Right cardiac atrium (tissue), 5 donors: ENCODE measurements at places on chromosomes 3 and 15.

- peak; percentile 61 for DNase-seq
These were observed 105.8 kb downstream of the LSAMP start for GRCh38 chr3:116339441-116340028.

GRCh38 chr3:68049776-68050175 lies 395.4 kb upstream of the SUCLG2 start:
- DNase-seq = no peak

DNA sequence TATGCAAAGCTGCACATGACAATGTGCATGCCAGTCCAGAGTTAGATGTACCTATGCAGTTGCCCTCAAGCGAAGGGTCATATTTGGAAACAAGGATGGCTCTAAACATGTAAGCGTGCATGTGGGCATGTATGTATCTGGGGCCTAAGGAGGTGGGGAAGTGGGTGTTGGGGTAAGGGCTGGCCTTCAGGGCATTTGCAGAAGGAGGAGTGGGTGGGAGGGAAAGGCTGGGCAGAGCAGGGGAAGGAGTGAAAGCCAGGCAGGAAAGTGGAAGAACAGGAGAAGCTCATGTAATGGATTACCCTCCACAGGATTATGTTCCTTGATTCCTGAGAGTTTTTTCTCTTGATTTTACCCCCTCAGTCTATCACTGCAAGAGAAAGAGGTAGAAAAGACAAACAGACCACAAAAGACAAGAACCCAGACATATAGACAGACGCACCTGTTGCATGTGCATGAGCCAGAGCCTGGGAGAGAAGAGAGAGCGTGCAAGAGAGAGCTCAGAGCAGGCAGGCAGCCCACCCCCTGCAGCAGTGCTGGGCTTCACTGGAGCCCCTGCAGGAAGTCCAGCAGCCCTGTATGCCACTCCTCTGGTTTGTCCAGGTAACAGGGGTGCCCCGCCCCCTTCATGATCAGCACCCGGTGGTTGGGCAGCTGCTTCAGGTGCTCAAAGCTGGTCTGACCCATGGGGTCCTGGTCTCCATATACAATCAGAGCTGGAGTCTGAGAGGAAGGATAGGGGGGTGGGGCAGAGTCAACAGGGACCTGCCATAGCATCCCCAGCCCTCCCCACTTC lies 1.8 kb upstream of the PCBP4 start:
- DNase-seq = no peak

DNA sequence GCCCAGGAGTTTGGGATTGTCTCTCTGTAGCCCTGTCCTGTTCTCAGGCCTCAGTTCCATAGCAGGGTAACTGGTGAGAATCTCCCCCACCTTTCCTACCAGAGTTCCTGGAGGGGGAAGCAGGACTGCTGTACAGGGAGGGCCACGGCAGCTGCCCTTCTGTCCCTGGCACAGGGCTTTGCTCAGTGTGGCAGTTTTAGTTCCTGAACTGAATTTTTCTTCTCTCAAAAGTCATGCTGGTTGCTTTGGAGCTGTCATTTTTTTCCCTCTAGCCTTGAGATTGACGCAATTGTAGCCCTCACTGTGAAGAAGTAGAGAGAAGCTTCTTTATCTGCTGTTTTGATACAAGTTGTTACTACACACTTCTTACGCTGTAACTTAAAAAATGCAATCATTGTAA lies 55.5 kb downstream of the TPRG1 start:
- DNase-seq = no peak

GRCh38 chr3:28150465-28151206 lies 90.8 kb upstream of the CMC1 start:
- no peak for DNase-seq

DNA sequence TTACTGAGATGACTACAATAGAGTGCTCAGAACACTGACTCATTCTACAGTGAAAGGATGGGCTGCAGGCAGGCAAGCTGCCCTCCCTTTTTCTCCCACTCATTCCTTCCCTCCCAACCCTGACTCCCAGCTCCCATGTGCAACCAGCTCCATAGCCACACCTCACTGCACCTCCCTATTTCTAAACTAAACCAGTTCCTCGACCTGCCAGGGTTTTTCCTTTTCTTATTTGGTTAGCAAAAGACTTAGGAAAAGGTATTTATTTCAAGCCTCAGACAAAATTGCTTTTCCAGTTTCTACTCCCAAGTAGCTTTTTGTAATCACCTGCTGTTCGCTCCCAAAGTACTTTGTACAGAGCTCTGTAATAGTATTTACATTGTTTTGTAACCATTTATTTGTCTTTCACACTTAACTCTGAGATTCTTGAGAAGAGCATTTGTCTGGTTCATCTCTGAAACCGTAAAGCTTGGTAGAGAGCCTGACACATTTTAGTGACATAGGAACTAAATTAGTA lies 2.2 kb downstream of the AADAC start:
- DNase-seq = no peak

GRCh38 chr3:160394009-160394392 lies 5.0 kb downstream of the IFT80 start:
- no peak for DNase-seq

GRCh38 chr3:123312331-123313265 lies 110.9 kb downstream of the SEC22A start:
- no peak for DNase-seq

DNA sequence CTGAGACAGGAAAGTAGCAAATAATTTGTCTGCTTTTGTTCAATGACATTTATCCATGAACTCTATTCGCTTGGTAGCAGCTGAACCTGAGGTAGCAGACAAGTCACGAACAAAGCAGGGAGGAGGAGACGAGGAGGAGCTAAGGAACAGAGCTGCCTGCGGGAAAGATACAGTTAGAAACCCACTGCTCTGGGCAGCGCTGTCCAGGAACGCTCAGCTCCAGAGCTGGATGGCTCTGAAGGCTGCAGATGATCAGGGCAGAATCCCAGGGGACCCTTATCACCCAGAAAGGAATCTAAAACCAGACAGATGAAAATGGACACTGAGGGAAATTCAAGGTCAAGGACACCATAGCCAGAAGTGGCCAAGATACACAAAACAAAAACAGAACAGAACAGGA lies 257.8 kb downstream of the CD47 start:
- no peak for DNase-seq

DNA sequence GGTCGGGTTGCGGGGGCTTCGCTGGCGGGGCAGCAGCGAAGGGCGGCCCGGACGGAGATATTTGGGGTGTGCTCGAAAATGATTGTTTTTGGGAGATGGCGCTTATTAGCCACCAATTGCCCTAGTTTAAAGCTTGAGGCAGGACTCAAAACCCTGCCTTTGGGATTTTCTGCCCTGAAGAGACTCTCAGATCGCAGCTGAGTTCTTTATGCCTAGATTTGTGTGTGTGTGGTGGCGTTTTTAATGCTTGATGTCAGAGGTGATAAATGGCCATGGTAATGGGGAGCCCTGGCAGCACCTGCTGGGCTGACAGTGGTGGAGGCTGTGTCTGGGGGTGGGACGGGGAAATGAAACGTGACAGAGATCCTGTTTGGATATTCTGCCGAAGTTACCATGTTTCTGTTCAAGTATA lies 604 bp downstream of the KCTD6 start:
- no peak for DNase-seq

DNA sequence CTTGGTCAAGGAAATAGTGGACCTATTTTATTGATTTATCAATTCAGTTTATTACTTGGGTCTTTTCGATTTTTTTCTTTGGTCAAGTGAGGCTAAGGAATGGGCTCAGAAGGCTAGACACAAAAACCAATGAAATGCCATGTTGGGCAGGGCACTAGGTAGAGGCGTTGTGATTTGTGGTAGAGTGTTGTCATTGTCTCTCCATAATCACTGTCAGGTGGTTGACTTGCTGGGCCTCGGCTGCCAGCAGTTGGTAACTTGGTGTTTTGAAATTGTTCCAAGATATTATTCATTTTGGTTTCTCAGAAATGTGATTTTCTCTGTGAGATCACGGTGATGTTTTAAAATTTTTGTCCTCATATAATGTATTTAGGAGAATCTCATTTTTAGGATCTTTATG lies 173.6 kb downstream of the KLHL25 start:
- DNase-seq = no peak

DNA sequence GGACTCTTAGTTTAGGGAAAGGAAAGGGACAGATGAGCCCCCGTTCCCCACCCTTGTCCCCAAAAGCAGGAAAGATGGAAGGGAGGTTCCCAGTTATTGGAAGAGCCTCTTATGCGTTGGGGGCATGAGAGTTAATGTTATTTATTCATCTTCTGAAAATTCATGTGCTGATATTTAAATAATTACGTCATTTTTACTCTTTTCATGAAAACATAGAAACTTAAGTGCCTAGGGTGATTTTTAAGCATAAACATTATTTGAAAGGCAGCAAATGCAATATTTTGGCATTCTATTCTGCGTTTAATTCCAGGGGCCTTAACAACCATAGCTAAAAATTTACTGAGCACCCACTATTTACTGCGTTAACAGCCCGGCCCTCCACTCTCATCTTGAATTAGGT lies 48.7 kb downstream of the GABRG3 start:
- no peak for DNase-seq

DNA sequence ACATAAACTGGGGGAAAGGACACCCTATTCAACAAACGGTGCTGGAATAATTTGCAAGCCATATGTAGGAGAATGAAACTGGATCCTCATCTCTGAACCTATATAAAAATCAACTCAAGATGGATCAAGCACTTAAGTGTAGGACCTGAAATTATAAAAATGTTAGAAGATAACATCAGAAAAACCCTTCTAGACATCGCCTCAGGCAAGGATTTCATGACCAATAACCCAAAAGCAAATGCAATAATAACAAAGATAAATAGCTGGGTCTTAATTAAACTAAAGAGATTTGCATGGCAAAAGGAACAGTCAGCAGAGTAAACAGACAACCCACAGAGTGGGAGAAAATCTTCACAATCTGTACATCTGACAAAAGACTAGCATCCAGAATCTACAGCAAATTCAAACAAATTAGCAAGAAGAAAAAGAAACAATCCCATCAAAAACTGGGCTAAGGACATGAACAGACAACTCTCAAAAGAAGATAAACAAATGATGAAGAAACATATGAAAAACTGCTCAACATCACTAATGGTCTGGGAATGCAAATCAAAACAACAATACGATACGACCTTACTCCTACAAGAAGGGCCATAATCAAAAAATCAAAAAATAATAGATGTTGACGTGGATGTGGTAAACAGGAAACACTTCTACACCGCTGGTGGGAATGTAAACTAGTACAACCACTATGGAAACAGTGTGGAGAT lies 408.7 kb downstream of the CNTN6 start:
- DNase-seq = no peak
